ENCODE measurements at places on chromosomes 3 and 15. TPM values are rescaled to one million over a fixed set of nuclear protein-coding genes. Genes with fewer than 3 reads are reported as not detected.

Gene PCOLCE2
- total RNA-seq = 4.5 TPM

Gene SRGAP3
- 5.4 TPM for total RNA-seq

DNA sequence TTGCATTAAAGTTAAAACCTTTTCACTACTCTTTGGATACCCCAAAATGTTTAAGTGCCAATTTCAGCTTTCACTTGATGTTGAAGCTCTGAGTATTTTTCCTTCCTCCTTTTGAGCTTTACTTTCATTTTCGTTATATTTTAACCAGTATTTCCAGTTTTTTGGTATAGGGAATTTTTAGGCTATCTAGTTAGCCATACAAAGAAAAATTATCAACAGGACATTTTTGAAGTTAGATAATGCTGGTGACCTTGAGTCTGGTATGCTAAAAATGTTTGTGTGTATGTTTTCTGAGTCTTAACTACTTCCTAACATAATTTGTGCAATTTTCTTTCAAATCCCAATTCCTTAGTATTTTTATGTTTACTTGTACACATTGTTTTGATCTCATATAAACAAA is 284.8 kb downstream of the OTOL1 start:
- no peak for DNase-seq
- H3K36me3 ChIP-seq = no peaks in the 10 kb centered on the region
- H3K27ac ChIP-seq = no peak overlapping the region
- no peaks in the 10 kb centered on the region for H3K4me1 ChIP-seq
- no peaks in the 10 kb centered on the region for H3K27me3 ChIP-seq

DNA sequence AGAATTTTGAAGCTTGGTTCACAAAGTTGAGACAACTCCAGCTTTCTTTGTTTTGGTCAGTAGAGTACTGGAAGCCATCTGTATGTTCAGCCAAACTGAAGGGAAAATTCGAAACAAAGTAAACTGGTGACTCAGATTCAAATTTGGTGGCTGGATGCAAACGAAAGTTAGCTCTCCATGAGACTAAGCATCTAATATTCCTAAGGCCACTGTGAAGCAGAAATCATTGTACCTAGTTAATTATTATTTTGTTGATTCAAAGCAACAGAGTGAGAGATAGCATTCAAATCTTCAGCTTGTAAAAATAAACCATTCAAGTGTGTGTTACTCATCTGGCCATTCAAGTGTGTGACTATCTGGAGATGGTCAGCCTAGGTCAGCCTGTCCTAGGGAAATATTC is 42.1 kb downstream of the NR2F2 start:
- H3K27ac ChIP-seq = no peak overlapping the region
- no peak for DNase-seq
- H3K36me3 ChIP-seq = no peaks in the 10 kb centered on the region
- H3K4me3 ChIP-seq = no peak overlapping the region
- H3K27me3 ChIP-seq = peaks cover 16% of the 10 kb centered on the region

- no peak overlapping the region for H3K4me3 ChIP-seq
- H3K27me3 ChIP-seq = no peaks in the 10 kb centered on the region
- H3K36me3 ChIP-seq = peaks cover 5% of the 10 kb centered on the region
- H3K4me1 ChIP-seq = peaks cover 28% of the 10 kb centered on the region
Measured at GRCh38 chr3:186095561-186096081, 13.3 kb downstream of the ETV5 start.

DNA sequence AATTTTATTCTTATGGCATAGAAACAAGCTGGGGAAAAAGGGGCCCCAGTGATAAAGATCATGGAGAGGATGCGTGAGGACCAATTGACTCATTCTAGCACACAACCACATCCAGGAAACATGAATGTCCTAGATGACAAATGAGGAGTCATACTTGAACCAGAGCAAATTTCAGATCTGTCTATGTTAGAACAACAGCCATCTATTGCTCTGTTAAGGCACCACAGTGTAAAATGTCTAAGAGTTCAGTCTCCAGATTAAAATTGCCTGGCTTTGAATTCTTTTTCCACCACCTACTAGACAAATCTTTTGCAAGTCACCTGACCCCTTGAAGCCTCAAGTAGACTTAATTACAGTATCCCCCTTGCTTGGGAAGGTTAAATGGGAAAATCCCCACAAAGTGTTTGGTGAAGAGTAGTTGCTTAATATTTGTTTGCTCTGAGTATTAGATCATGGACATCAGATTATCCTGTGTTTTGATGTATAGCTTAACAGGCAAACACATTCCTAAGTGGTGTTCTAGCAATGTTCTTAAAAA is 258.7 kb upstream of the TGFBR2 start:
- peak; percentile 92 for DNase-seq
- peaks cover 40% of the 10 kb centered on the region for H3K4me1 ChIP-seq
- H3K27ac ChIP-seq = peak overlapping the region; percentile 83
- no peaks in the 10 kb centered on the region for H3K27me3 ChIP-seq
- no peak overlapping the region for H3K4me3 ChIP-seq

- no peak for DNase-seq
- no peak overlapping the region for H3K27ac ChIP-seq
- H3K4me3 ChIP-seq = no peak overlapping the region
- no peaks in the 10 kb centered on the region for H3K4me1 ChIP-seq
- no peaks in the 10 kb centered on the region for H3K27me3 ChIP-seq
- no peaks in the 10 kb centered on the region for H3K36me3 ChIP-seq
Measured at GRCh38 chr15:96807361-96807760, 476.9 kb downstream of the NR2F2 start.

DNA sequence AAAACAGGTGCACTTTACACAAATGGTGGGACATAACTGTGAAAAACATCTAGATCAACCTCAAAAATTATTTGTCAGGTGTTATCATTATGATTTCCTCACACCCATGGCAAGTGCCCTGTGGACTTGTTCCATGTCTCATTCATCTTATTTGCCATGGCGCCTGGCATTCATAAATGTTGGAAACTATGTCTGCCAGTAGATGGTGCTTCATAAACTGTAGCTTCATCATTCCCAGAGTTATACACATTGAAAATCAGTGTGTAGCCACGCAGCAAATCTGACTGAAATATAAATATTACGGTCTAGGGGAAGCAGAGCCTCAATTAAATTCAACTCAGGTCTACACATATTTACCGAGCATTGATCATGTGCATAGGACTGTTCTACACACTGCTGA is 90.7 kb downstream of the IMPG2 start:
- H3K27me3 ChIP-seq = no peaks in the 10 kb centered on the region
- no peak overlapping the region for H3K4me3 ChIP-seq
- no peak for DNase-seq
- no peak overlapping the region for H3K27ac ChIP-seq
- no peaks in the 10 kb centered on the region for H3K4me1 ChIP-seq
- no peaks in the 10 kb centered on the region for H3K36me3 ChIP-seq

DNA sequence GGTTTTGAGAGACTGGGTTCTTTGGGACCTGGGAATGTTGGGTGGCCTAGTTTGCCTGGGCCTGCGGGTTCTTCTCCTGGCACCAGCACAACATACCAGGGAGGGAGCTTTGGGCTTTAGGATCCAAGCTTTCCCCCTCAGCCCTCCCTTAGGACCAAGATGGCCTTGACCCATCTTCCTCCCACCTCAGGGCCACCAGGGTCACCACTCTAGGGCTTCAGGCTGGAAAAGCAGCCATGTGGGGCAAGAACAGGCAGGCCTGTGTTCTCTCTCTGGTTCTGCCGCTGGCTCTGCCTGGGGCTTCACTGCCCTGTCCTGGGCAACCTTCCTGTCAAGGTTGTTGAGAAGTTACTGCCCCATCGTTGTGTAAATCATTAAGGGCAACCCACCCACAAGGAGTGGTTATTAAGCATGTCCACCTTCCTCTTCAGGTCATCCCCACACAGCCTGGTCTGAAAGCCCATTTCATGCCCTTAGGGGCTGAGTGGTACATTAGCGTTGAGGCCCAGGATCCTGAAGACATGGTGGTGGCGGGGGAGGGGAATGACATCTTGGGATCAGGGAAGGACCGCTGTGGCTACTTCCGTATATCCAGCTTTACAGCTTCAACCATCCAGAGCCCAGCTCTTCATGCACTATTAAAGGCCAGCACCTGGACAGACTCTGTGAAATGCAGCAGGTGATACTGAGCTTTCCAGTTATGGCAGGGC is 652 bp downstream of the DUOX1 start:
- peaks cover 72% of the 10 kb centered on the region for H3K27me3 ChIP-seq
- no peak for DNase-seq
- H3K4me3 ChIP-seq = no peak overlapping the region
- no peaks in the 10 kb centered on the region for H3K4me1 ChIP-seq
- no peaks in the 10 kb centered on the region for H3K36me3 ChIP-seq

GRCh38 chr15:69555080-69555479 is 102.5 kb downstream of the RPLP1 start:
- H3K27ac ChIP-seq = no peak overlapping the region
- no peak overlapping the region for H3K4me3 ChIP-seq
- peaks cover 18% of the 10 kb centered on the region for H3K4me1 ChIP-seq
- H3K27me3 ChIP-seq = peaks cover 4% of the 10 kb centered on the region

- peaks cover 32% of the 10 kb centered on the region for H3K4me1 ChIP-seq
- peak overlapping the region; percentile 92 for H3K27ac ChIP-seq
- no peaks in the 10 kb centered on the region for H3K27me3 ChIP-seq
- peak overlapping the region; percentile 78 for H3K4me3 ChIP-seq
Measured at GRCh38 chr3:185823078-185824044, 1.5 kb downstream of the IGF2BP2 start.

DNA sequence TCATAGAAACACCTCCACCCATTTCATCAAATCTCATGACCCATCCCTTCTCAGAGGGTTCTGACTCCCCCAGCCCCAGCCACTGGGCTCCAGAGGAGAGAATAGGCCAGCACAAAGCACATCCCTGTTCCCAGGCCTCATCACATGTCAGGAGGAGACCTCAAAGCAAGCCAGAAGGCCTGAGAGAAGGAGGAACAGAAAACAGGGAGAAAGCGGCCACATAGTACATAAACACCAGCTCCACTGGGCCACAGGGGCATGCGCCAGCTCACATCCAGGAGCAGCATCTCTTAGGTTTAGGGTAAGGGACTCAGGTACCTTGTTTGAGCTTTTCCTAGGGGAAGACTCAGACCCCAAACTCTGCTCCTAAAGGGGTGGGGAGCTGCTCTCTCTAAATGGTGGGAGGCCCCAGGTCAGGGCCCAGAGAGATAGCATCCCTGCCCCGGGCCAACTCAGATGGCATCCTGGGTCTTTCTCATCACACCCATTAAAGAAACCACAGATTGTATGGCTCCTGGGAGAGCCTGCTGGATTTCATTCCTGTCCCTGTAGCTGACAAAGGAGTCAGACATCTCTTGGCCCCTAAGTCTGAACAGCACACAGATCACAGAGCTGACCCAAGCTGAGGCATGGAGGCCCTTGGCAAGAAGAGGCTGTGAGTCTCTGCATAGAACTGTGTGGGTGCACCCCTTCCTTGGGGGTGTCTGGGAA is 2.5 kb downstream of the SHF start:
- DNase-seq = no peak
- H3K27me3 ChIP-seq = peaks cover 4% of the 10 kb centered on the region
- no peak overlapping the region for H3K4me3 ChIP-seq
- H3K27ac ChIP-seq = no peak overlapping the region
- H3K36me3 ChIP-seq = no peaks in the 10 kb centered on the region
- peaks cover 16% of the 10 kb centered on the region for H3K4me1 ChIP-seq

- H3K4me1 ChIP-seq = no peaks in the 10 kb centered on the region
- no peak overlapping the region for H3K4me3 ChIP-seq
- DNase-seq = peak; percentile 12
- no peak overlapping the region for H3K27ac ChIP-seq
Measured at GRCh38 chr3:67357610-67358458, 296.6 kb downstream of the SUCLG2 start.
